Karpas-422 (cell line): ENCODE measurements at places on chromosomes 7 and 10. TPM values are rescaled to one million over a fixed set of nuclear protein-coding genes. Genes with fewer than 3 reads are reported as not detected.

DNA sequence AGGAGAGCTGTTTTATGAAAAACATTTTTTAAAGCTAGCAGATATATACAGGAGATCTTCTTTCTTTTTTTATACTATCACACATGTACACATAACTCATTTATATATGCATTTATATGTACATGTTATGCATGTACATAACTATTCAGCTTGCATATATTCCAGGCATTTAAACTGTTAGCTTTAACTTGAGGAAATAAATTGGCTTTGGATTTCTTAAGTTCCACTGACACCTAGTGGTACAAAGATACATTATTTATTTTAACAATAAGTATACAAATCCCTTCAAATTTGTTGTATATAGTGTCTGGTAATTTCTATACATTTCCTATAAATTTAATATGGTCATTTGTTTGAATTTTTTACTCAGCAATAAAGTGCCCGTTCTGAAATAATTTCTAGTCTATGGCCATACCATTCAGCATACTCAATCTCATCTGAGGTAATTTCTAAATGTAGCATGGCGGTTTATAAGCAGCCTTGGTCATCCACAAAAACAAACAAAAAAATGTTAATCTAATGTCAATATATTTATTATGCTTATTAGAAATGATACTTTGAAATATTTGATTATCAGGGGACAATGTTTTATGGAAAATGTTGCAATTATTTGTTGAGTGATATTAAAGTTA lies 11.6 kb downstream of the ZDHHC6 start:
- peak; percentile 67 for DNase-seq

- DNase-seq, result no peak
Observed at GRCh38 chr10:15144788-15145187, 23.7 kb downstream of the NMT2 start.

- no peak for DNase-seq
Observed at GRCh38 chr7:38978491-38978890, 782 bp downstream of the POU6F2 start.

DNA sequence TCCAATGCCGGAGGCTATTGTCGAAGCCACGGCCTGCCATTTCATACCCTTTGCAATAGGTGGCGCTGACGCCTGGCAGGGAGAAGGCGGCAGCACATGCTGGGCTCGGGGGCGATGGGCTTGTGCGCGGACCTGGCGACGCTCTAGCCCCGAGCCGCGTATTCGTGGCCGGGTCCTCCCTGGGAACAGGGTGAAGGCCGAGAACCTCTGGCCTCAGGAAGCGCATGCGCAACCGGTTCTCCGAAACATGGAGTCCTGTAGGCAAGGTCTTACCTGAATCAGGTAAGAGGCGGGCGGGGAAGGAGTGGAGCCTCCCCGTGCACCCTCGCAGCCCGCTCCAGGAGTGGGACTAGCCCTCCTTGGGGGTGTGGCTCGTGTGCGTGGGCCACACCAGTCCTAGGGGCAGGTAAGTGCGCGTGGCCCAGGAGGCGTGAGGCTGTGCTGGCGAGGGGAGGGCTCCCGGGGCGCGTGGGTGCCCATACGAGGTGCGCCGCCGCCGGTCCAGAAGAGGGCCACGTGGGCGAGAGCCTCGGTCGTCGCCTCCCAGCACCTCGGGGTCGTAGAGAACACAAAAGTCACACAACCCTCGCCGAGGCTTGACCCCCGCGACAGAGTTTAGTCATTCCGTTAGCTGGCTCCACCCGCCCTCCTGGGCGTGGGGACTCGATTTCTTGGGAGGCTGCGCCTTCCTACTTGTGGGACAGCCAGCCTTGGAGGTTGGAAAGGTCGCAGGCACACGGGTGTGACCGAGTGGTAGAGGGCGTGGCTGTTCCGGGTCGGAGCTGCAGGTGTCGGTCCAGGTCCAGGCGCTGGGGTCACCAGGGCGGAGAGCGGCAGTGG lies 5.6 kb upstream of the MEST start:
- peak; percentile 94 for DNase-seq

GRCh38 chr7:5177060-5177459 lies 13.0 kb upstream of the WIPI2 start:
- DNase-seq, result no peak

GRCh38 chr7:52911326-52911725 lies 124.1 kb upstream of the POM121L12 start:
- no peak for DNase-seq

DNA sequence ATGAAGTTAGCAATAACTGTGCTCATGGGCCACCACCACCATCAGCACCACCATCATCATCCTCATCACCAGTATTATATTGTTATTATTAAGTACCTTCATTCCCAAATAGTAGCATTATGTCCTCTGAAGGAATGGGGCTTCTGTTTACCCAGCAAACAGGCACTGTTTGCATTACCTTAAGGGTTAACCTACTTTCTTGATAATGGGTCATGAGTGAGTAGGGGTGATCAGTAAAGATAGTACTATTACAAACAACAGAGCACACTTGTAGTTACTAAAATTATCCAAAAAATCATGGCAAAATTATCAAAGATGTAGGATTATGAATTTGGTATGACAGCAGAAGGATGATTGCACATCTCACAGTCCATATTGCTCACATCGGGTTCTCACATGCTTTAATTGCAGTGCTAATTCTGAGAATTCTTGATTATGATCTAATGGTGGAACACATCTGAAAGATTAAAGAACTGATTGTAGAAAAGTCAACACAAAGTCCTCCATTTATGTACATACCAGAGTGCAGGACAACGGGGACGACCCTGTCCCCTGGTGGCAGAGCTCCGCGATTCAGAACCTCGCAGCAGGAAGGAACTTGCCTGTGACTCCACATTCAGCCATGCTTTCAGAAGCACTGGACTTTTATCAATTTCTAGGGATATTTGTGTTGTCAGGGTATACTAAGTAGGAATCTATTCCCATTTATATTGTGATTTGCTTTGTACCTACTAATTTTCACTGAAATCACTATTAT lies 31.0 kb downstream of the PDE1C start:
- DNase-seq, result no peak

DNA sequence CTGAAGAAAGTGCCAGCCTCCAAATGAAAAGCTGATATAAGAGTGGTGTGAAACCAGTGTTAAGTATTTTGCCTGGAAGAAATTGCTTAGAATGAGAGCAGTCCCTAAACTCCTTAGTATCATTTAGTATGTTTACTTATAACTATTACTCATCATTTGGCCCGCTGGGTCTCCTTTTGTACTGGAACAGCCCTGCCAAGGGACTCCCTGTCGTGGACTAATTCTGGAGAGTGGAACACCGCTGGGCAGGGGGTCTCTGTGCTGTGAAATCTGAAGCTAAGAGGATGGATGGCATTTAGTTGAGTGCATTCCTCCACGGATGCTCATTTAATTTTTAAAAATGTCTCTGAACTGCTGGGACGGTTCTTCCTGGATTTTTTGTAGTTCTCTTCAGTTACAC lies 889.9 kb upstream of the C7orf33 start:
- no peak for DNase-seq

GRCh38 chr7:114663502-114663901 lies 248.9 kb downstream of the FOXP2 start:
- DNase-seq, result peak; percentile 42

- DNase-seq, result no peak
Observed at GRCh38 chr7:149751043-149751775, 22.2 kb downstream of the ZNF467 start.

DNA sequence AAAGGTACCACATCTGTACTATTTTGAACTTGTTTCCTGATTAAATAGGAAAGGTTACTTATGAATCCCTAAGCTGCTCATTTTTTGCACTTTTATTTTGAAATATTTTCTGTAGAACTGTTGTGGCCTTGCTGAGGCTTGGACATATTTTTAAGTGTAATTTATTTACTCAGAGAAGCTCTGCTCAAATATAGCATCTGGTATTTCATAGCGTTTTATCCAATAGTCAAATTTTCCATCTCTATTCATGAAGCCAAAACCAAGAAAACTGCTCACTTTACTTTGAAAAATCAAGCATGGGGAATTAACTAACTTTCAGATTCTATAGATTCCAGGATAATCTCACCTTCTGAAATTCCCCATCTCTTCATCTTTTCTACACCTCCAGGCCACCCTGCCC lies 6.6 kb upstream of the FAM3C start:
- no peak for DNase-seq

GRCh38 chr10:119404719-119405519 lies 137.6 kb downstream of the RGS10 start:
- DNase-seq, result no peak

DNA sequence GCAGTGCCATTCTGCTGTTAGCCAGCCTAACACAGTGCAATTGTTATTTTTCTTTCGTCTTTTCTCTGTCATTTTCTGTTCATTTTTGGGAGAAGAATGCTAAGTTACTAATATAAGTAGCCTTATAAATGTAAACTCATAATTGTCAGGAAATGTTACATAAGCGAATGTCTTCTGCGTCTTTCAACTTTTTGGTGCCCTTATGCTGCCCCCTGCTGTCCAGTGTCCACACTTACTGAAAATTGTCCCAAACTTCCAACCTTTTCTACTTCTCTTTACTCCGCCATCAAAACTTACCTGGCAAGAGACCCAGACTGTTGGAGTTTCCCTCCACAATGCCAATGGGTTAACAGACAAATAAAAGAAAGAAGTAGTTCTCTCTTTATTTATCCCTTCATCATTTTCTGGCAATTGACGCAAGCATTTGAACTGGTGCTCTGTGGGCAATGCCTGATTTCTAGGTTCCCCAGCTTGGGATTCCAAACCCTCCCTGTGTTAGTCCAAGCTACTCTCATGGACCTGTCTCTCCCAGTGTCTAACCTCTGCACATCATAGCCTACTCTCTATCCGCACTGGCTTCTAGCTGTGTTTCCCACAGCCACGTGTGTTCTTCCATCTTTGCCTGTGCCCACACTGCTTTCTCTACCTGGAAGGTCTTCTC lies 21.0 kb upstream of the EPC1 start:
- DNase-seq, result peak; percentile 90

- no peak for DNase-seq
Observed at GRCh38 chr10:96023168-96023567, 20.2 kb upstream of the CCNJ start.

DNA sequence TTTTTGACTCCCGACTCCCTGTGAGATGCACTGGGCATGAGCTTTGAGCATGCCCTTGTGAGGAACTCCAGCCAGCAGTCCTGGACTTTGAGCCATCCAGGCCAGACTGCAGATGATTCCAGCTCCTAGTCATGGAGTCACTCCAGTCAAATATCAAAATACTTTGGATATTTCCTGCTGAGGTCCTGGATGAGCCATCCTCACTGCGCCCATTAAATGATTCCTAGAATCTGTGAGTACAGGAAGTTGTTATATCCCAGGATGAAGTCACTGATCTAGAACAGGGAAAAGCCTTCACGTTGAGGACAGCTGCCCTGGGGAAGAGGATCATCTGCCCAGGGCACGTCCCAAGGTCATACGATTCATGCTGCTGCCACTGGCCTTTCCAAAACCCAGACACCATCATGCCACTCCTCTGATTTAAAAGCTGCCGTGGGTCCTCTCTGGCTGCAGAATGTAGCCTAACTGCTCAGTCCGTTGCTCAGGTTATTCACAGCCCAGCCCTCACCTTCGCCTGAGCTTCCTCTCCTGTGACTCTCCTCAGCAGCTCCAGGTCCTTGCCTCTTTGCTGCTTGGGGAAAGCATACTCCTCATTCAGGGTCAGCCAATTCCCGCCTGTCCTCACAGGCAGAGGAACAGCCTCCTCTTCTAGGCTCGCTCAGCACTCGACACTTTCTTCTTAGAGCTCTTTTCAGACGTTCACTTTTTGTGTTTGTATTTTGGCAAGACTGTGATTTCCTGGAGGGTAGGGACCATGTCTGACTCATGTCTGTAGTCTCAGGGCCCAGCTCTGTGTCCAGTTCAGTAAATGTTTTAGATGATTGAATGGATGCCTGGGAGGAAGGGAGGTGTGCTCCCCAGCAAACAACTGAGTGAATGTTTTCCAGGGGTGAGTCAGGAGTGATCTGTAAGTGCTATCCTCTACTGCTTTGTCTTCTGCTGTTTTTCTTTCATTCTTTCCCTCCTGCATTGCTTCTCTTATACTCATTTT lies 157.8 kb downstream of the SNX10 start:
- DNase-seq, result no peak

DNA sequence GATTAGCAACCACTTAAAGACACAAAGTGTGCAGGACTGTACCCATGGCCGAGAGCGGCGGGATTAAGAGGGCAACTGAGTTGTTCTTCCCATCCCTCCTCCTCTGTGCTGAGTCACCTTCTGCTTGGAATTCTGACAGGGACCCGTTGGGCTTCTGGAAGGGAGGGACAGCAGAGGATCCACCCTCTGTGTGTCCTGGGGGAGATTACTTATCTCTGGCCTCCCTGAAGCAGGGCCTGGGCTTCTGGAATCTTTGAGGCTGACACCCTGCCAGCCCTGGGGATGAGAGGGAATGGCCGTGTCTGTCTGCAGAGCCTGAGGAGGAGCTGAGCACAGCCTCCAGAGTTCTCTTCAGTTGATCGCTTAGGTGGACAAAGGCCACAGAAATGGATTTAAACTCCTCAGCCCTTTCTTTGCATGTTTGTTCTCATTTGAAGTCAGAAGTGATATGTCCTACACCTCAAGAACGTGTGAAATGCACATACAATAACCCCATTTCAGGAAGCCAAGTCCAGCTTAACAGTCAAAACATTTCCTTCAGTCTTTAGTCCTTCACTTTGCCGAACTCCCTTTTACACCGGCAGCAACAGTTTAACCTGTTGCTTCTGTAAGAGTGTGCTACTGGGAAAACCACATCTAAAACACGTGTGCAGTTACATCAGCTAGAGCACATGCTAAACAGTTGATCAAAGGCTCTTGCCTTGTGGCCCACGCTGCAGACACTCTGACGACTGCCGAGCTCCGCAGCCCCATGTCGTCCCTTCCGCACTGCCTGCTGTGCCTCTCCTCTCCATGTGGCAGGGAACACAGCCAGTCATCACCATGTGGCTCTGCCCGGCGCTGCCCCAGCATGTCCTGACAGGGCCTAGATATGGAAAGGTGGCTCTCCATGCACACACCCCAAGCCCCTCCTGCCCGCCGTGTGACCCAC lies 55.7 kb downstream of the IKZF1 start:
- DNase-seq, result no peak

GRCh38 chr7:122013065-122013464 lies 131.0 kb downstream of the AASS start:
- no peak for DNase-seq

GRCh38 chr10:22427101-22427500 lies 81.8 kb downstream of the SPAG6 start:
- DNase-seq, result no peak

- peak; percentile 50 for DNase-seq
Observed at GRCh38 chr10:77974396-77975074, 48.0 kb upstream of the DLG5 start.

DNA sequence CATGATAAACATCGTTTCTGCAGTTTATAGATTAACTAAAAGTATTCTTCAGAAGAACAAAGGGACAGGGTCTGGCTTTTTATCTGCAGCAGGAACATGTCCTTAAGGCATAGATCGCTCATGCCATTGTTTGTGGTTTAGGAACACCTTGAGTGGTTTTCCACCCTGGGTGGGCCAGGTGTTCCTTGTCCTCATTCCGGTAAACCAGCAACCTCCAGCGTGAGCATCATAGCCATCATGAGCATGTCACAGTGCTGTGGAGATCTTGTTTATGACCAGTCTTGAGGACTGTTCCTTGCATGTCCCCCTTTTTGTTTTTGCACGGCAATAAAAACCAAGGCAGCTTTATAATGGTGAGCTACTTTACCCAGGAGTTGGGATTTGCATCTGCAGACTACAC lies 33.9 kb downstream of the STOX1 start:
- DNase-seq, result no peak

- no peak for DNase-seq
Observed at GRCh38 chr7:106813705-106814305, 51.3 kb upstream of the PIK3CG start.

OR6V1 gene
- total RNA-seq, result not detected in 2 replicates

DGKB gene
- total RNA-seq, result not detected in 2 replicates

CRHR2 gene
- total RNA-seq, result not detected in 2 replicates

GFRA1 gene
- total RNA-seq, result not detected in 2 replicates

KIFBP gene
- total RNA-seq, result 11.6 and 17.5 TPM in 2 replicates
